Kidney (tissue), 22 donors: ENCODE measurements at places on chromosomes 13 and 19. TPM values are rescaled to one million over a fixed set of nuclear protein-coding genes. Genes with fewer than 3 reads are reported as not detected.

Gene C13orf46
- polyA plus RNA-seq: not detected

Gene C19orf18
- 1.7 TPM for polyA plus RNA-seq

Gene ZNF808
- polyA plus RNA-seq: 3.4 TPM

Gene ZNF221
- polyA plus RNA-seq: 0.54 TPM

Gene LYPD5
- polyA plus RNA-seq: 1.8 TPM

Gene CRLF1
- 6.6 TPM for polyA plus RNA-seq

Gene NCR1
- polyA plus RNA-seq: not detected

Gene GFY
- not detected for polyA plus RNA-seq

Gene PCDH20
- 0.45 TPM for polyA plus RNA-seq

Gene OR7A5
- polyA plus RNA-seq: not detected

Gene TNFSF13B
- polyA plus RNA-seq: 1.1 TPM

Gene PGLYRP2
- polyA plus RNA-seq: not detected

Gene TMEM272
- polyA plus RNA-seq: 0.28 TPM

Gene CASP14
- not detected for polyA plus RNA-seq

Gene CYP2A7
- polyA plus RNA-seq: not detected

Gene ANGPTL4
- 40.3 TPM for polyA plus RNA-seq

Gene F2RL3
- 1.4 TPM for polyA plus RNA-seq

Gene GNG7
- 13.4 TPM for polyA plus RNA-seq

Gene CPB2
- not detected for polyA plus RNA-seq

Gene TSSK6
- polyA plus RNA-seq: 1.4 TPM

Gene BCAM
- polyA plus RNA-seq: 671 TPM

Gene MEIOSIN
- not detected for polyA plus RNA-seq

Gene GJA3
- polyA plus RNA-seq: 1.1 TPM

Gene TICAM1
- polyA plus RNA-seq: 9.9 TPM

Gene PNMA8A
- polyA plus RNA-seq: 12.5 TPM

Gene CGB3
- polyA plus RNA-seq: not detected

Gene KPTN
- polyA plus RNA-seq: 25.5 TPM

Gene MEF2B
- 0.47 TPM for polyA plus RNA-seq

Gene CBLC
- polyA plus RNA-seq: 8.2 TPM

Gene DPF1
- polyA plus RNA-seq: not detected

Gene ZNF136
- 4.6 TPM for polyA plus RNA-seq

Gene FRY
- 21.8 TPM for polyA plus RNA-seq

Gene FGF21
- not detected for polyA plus RNA-seq

Gene SSC5D
- 2.2 TPM for polyA plus RNA-seq

Gene ZNF471
- 2.6 TPM for polyA plus RNA-seq

Gene PAF1
- 54.0 TPM for polyA plus RNA-seq

Gene IL12RB1
- polyA plus RNA-seq: 0.45 TPM

Gene USHBP1
- 7.2 TPM for polyA plus RNA-seq

Gene FLT1
- 17.2 TPM for polyA plus RNA-seq

Gene LGALS7
- polyA plus RNA-seq: not detected

Gene TMEM150B
- 5.4 TPM for polyA plus RNA-seq

Gene LILRB1
- 0.41 TPM for polyA plus RNA-seq

Gene CGB2
- polyA plus RNA-seq: not detected

Gene ATP11A
- polyA plus RNA-seq: 4.9 TPM

Gene VSTM1
- polyA plus RNA-seq: 1.0 TPM

Gene PINLYP
- polyA plus RNA-seq: 41.8 TPM

Gene COMMD6
- 438 TPM for polyA plus RNA-seq

Gene PSG1
- not detected for polyA plus RNA-seq
